ENCODE measurements at places on chromosomes 1 and 21.

- DNase-seq = no peak
Observed at GRCh38 chr1:152185544-152186391, 26.7 kb upstream of the RPTN start.

DNA sequence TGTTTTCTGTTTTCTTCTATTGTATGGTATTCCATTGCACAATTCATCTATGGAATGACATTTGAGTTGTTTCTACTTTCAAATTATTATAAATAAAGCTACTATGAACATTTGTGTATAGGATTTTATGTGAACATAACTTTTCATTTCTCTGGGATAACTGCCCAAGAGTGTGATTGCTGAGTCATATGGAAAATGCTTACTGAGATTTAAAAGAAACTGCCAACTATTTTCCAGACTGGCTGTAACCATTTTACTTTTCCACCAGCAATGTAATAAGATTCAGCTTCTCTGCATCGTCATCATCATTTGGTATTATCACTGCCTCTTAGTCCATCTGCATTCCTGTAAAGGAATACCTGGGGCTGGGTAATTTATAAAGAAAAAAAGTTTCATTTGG lies 779.6 kb upstream of the PRMT6 start:
- no peak for DNase-seq

DNA sequence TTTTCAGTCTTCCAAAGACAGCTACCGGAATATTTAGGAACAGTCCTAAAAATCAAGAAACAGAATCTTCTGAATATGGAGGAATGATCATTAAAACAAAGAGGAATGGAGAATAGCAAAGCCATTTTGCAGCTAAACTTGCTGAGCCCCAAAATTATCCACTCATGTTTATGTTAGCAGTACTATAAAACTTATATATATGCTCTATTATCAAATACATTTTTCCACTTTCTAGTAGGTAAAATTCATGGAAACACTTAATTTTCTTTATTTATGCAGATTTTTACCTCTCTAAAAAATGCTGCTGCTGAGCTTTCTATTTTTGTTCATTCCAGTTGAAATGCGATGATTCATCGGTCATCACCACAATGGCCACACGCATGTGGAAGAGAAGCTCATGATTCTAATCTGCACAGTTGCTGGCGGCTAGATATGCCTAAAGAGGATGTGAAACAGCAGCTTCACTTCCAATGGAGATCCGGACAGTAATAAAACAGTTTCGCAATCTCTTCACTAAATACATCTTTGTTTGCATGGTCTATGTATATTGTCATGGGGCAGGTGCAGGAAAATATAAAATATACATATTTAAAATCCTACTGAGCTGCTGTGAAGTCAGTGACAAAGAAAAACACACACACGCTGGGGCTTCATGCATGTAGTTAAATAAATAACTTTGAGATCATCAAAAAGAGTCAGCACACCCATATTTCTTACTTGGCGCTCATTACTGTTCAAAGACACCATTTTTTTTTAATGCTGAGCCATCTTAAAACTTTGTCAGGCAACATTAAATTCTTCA lies 292.2 kb downstream of the SMYD3 start:
- DNase-seq = peak; percentile 40

DNA sequence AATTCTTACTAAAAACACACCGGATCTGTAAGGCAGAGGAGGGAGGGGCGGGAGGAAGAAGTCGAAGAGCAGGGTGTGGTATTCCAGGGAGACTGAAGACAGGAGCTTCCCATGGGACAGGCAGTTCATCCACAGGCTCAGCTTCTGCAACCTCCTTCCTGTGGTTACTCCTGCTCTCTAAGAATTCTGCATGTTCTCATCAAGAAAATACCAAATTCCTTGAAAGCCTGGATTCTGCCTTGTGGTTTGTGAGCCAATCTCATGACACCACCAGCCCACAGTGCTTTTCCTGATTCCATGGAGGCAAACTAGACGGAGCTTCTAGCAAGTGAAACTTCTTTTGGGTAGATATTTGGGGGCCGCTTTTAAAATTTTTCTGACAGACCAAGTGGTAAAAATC lies 1.1 kb upstream of the ST6GALNAC3 start:
- no peak for DNase-seq

DNA sequence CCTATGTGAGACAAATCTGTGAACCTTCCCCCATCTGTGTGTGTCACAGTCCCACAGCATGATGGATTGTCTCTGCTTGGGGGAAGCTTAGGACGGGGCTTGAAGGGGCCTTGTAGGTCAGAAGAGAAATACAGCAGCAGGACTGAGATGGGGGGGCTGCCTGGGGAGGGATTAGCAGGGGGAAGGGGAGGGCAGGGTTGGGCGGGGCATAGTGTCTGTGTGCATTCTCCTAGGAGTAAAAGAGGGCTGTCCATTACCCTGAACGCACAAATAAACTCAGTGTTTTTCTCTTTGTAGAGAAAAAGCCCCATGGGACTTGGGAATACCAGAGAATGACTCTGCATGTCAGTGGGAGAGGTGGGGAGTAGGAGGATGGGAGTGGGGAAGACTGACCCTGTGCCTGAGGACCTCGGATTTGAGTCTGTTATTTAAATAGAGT lies 16.4 kb downstream of the RNF220 start:
- DNase-seq = no peak

DNA sequence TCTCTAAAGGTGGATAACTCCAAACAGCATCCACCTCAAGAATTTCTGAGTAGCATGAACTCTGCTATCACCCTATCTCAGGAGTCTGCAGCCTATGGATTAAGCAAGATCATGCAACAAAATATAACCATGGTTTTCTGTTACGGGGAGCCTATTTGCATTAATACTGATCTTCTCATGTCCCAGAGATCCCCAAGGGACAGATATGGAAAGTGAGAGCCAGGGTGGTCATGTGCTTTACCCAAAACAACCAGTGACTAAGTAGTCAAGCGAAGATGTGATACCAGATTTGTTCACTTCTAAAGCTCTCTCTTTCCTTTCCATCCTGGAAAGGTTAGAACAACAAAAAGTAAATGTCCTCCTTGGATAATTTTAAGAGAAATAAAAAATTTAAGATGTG lies 125.1 kb downstream of the PRRX1 start:
- no peak for DNase-seq

Measured in tibial nerve (tissue), 4 donors.